ENCODE measurements at places on chromosomes 6 and 20. TPM values are rescaled to one million over a fixed set of nuclear protein-coding genes. Genes with fewer than 3 reads are reported as not detected.

Gene VNN1
- not detected for total RNA-seq

Gene IP6K3
- not detected for total RNA-seq

Gene ATP6V1G2
- total RNA-seq: 2.7 TPM

- DNase-seq: no peak
These were observed 72.5 kb downstream of the CD40 start for GRCh38 chr20:46190478-46191167.

- DNase-seq: no peak
These were observed 46.8 kb downstream of the KIAA0319 start for GRCh38 chr6:24599179-24599578.

DNA sequence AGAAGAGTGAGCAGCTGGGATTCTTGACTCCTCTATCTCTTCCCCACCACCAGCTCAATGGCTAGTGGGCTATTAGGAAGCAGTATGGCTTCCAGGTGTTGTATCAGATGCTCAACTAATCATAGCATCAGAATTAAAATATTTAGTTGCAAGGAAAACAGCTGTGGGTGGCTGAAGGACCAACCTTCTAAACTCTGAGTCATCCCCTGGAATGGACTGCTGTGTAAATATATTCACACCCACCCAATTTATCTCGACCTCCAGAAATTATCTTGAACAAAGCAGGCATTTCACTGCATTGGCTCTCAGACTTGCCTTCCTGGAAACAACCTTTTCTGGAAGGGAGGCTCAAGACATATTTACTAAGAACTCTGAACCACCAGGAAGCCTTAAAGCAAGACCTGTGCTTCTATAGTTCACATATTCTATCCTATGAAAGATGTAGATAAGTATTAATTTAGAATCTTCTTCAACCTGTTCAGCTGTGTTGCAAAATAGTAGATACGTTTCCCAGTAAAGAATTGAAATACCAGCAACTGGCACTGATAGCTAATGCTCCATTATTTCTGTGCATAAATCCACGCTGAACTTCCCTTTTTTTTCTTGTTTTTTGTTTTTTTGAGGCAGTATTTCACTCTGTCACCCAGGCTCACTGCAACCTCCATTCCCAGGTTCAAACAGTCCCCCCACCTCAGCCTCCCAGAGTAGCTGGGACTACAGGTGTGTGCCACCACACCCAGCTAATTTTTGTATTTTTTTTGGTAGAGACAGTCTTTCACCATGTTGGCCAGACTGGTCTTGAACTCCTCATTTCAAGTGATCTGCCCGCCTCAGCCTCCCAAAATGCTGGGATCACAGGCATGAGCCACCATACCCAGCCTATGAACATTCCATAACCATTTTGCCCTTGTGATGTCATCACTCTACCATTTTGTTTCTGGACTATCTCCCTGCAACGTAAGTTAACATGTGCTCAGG is 56.9 kb upstream of the CD2AP start:
- no peak for DNase-seq

DNA sequence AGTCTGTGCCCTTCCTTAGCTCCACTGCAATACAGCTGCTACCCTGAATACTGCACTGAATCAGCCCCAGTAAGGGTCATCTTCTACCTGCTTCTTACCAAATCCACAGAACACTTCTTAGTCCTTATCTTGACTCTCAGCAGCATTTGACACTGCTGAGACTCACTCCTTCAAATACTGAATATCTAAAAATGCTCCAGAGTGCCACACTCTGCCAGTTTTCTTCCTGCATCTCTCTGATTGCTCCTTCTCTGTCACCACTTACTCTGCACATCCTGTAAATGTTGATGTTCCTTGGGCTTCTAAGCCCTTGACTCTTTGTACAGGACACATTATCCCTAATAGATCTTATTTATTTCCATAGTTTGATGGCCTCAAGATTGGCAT is 19.8 kb downstream of the MAN1A1 start:
- DNase-seq: no peak

DNA sequence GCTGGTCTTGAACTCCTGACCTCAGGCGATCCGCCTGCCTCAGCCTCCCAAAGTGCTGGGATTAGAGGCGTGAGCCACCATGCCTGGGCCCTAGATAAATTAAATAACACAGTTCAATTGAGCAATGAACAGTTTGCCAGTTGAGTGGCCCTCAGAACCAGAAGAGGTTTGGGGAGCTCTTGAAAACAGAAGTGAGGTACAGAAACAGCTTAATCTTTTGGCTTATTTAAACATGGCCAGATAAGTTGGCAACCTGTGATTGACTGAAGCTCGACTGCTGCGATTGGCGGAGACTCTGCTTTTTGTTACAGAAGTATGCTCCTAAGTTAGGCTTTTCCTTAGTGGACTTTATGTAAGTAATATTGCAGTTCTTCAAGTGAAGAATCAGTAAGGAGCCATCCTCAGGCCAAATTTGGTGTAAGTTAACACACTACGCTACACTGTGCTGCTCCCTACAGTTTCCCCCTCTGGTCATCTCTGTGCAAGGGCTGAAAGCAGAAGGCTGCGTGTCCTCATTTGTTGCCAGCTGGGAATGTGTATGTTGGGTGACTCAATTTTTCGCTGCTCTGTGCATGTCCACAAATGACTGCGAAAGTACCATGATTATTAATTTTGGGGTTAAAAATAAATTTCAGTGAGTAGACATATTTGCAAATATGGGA is 9.8 kb downstream of the XRN2 start:
- DNase-seq: no peak

DNA sequence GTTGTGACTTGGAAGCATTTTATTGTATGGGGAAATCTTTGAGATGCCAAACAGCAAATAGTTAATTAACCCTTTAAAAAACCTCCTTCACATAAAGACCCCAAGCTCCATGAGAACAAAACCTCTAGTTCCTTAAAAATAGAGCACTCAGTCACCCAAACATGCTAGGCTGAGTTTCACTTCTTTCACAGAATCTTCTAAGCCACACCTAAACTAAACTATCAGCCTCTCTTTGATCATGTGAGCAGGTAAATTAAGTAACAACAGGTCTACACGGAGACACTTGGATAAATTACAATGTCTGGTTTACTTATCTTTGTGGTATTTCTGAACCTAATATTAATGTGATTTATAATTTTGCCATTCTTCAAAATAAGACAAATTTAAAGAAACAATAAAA is 205.2 kb upstream of the MARCKS start:
- DNase-seq: no peak

DNA sequence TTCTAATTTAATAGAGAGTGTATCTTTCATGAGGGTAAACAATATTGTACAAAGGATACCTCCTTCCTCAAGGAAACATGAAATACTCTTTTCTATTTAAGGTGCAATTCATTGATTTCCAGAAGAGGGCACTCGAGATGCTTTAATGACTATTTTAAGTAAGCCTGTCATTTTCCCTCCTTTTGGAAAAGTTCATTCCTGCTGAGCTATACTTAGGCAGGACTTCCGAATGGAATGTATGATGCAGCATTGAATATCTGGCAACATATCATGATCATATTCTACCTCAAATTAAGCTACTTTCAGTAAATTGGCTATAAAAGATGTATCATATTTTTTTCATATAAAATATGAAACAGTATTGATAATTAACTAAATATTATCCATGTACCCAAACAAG is 5.0 kb downstream of the DST start:
- no peak for DNase-seq
